ENCODE measurements at places on chromosomes 5 and 9.

GRCh38 chr5:72859127-72859526 is 42.7 kb downstream of the TNPO1 start:
- peaks cover 2% of the 10 kb centered on the region for H3K27me3 ChIP-seq
- no peak for DNase-seq
- H3K27ac ChIP-seq = no peak overlapping the region
- H3K36me3 ChIP-seq = peaks cover 55% of the 10 kb centered on the region
- no peak overlapping the region for H3K4me3 ChIP-seq
- peaks cover 32% of the 10 kb centered on the region for H3K4me1 ChIP-seq

DNA sequence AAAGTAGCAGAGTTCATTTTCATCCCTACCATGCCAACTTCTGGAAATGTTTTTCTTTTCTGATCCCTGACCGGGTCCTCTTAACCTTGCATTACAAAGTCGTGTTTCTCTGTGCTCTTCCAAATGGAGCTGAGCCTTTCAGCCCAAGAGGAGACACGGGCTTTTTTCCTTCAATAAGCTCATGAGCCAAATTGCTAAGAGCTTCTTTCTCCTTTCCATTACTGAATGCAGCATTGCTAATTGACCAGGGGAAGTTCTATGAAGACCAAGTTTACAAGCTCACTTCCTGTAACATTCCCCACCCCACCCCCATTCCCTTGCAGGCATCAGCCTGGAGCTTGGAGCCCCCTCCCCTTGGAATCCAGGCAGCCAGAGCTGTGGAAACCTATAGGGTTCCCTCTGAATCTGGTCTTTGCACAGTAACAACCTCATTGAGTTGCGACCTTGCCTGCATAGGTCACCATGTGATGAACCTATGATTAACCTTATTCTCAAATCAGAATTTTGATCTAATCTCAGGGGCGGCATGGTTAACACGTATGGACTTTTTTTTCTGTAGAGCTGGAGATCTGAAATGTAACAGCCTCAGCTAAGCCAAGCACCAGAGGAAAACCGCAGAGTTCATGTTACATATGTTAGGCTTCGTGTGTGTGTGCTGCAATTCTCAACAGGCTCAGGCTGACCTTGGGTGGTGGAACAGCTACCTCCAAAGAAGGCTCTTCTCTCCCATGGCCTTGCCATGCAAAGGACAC is 395.7 kb upstream of the ZNF462 start:
- peaks cover 5% of the 10 kb centered on the region for H3K36me3 ChIP-seq
- H3K4me3 ChIP-seq = no peak overlapping the region
- H3K27ac ChIP-seq = no peak overlapping the region
- DNase-seq = no peak
- no peaks in the 10 kb centered on the region for H3K4me1 ChIP-seq

GRCh38 chr9:37952731-37953130 is 48.8 kb upstream of the SLC25A51 start:
- H3K4me1 ChIP-seq = peaks cover 64% of the 10 kb centered on the region
- H3K36me3 ChIP-seq = peaks cover 47% of the 10 kb centered on the region
- peak; percentile 79 for DNase-seq
- H3K27ac ChIP-seq = peak overlapping the region; percentile 94

- H3K27me3 ChIP-seq = peaks cover 10% of the 10 kb centered on the region
- H3K4me3 ChIP-seq = no peak overlapping the region
- H3K4me1 ChIP-seq = no peaks in the 10 kb centered on the region
- DNase-seq = no peak
These were observed 3.3 kb upstream of the SH2D3C start for GRCh38 chr9:127781806-127782205.

- no peaks in the 10 kb centered on the region for H3K36me3 ChIP-seq
- H3K27ac ChIP-seq = no peak overlapping the region
- no peaks in the 10 kb centered on the region for H3K4me1 ChIP-seq
- H3K4me3 ChIP-seq = no peak overlapping the region
These were observed 138.4 kb upstream of the KIF2A start for GRCh38 chr5:62167561-62168057.

DNA sequence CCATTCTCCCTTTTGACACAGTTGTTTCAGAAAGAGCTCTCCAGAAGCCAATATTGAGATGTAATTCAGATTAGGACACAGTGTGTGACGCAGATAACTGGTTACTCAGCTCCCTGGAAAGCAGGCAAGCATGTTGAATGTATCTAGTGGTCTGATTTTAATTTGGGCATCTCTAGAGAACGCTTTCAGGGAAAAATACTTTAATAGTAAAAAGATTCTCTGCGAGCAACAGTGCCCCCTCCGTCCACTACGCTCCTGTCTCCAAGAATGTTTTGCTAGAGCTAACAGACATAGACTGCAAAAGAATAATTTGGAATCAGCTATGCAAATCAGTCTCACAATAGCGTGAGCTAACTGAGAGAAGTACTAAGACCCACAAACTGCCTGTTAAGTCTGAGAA is 23.3 kb downstream of the CFAP90 start:
- H3K4me1 ChIP-seq = no peaks in the 10 kb centered on the region
- no peak overlapping the region for H3K27ac ChIP-seq

GRCh38 chr5:124605541-124605940 is 140.9 kb downstream of the ZNF608 start:
- peaks cover 7% of the 10 kb centered on the region for H3K4me1 ChIP-seq
- DNase-seq = no peak
- H3K4me3 ChIP-seq = no peak overlapping the region
- no peak overlapping the region for H3K27ac ChIP-seq

DNA sequence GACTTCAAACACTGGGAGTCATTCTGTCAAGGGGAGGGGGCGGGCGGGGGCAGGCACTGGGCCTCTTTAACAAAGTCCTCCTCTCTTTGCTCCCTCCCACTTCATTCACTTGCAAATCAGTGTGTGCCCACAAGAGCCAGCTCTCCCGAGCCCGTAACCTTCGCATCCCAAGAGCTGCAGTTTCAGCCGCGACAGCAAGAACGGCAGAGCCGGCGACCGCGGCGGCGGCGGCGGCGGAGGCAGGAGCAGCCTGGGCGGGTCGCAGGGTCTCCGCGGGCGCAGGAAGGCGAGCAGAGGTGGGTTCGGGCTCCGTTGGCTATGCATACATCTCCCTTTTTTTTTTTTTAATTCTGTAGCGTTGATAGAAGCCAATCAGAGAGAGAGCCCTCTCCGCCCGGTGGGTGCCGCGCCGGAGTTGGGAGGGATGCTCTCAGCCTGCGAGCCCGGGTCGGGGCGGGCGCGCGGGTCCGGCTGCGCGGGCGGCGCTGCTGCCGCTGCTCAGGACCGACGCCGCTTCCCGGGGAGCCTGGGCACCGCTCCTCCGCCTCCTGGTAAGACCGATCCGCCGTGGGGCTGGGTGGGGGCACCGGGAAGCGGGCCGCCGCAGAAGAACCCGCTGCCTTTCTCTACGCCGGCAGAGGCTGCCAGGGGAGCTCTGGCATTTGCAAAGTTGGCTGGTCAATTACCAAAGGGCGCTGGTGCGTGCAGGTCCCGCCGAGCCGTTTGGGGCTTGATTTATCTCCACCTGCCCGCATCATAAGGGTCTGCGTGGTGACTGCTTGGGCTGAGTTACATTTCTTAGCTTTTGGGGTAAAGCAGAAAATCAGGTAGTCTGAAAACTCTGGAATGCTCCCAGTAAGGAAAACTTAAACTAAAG is at the start of gene CDH6:
Gene CDH6 (plus strand): TSS at position 96 of the 877 bp plus-strand sequence. CDS start 73,788 bp downstream, outside the sequence.
- H3K27me3 ChIP-seq = peaks cover 26% of the 10 kb centered on the region
- H3K4me1 ChIP-seq = peaks cover 36% of the 10 kb centered on the region
- peak within 1 kb of the TSS; percentile 83 for H3K4me3 ChIP-seq
- H3K36me3 ChIP-seq = no peaks in the 10 kb centered on the region
- DNase-seq = no peak
- no peak within 1 kb of the TSS for H3K27ac ChIP-seq

GRCh38 chr9:29999645-30000044 is 2384.8 kb upstream of the ACO1 start:
- no peaks in the 10 kb centered on the region for H3K36me3 ChIP-seq
- no peak overlapping the region for H3K4me3 ChIP-seq
- no peaks in the 10 kb centered on the region for H3K27me3 ChIP-seq
- no peak for DNase-seq

DNA sequence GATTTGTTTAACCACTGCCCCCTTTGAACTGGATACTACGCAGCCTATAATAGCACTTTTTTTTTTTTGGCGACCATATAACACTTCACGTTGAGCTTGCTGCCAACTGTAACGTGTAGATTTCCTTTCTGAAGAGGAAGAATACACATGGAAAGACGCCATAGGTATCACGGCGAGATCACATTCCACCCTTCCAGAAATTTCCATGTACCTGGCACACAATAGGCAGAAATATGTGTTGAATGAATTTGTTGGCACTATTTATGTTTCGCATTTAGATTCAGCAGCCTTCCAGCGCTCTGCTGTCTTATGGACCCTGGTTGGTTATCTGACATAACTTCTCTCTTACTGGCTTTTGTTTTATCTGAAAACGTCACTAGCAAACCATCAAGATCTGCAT is 250.3 kb downstream of the SLIT3 start:
- DNase-seq = no peak
- no peak overlapping the region for H3K27ac ChIP-seq
- H3K4me1 ChIP-seq = peaks cover 21% of the 10 kb centered on the region
- no peaks in the 10 kb centered on the region for H3K36me3 ChIP-seq
- no peaks in the 10 kb centered on the region for H3K27me3 ChIP-seq

DNA sequence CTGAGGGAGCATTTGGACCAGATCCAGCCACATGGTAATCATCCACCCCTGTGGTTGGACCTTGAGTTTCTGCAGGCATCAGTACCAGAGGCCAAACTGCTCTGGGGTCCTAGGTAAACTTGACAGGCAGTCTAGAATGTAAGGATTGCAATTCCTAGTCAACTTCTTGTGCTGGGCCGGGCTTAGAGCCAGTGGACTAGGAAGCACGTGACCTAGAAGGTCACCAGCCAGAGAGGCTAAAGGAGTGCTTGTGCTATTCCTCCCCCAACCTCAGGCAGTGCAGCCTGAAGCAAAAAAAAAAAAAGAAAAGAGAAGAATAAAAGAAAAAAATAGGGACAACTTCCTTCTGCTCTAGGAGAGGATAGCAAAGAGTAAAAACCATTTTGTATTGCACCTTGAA is 406.2 kb upstream of the FTMT start:
- no peaks in the 10 kb centered on the region for H3K4me1 ChIP-seq
- DNase-seq = no peak
- no peak overlapping the region for H3K4me3 ChIP-seq
- no peak overlapping the region for H3K27ac ChIP-seq
- H3K36me3 ChIP-seq = no peaks in the 10 kb centered on the region

DNA sequence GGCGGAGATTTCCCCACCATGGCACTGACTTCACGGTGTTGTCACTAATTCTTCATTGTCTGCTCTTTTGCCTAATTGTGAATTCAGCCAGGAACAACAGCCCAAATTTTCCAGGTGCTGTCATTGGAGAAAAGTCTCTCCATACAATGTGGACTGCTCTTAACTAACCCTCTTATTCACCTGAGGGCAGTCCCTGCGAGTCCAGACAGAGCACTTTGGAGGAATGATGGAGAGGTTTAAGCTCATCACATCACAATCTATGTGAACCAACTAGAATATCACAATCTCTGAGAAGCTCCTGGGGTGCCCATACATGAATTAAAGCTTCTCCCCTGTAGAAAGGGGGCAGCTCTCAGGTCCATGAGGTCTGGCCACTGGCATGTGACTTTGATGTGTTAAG is 56.4 kb downstream of the MTX3 start:
- no peak for DNase-seq
- H3K36me3 ChIP-seq = no peaks in the 10 kb centered on the region
- H3K27ac ChIP-seq = no peak overlapping the region
- peaks cover 13% of the 10 kb centered on the region for H3K27me3 ChIP-seq

DNA sequence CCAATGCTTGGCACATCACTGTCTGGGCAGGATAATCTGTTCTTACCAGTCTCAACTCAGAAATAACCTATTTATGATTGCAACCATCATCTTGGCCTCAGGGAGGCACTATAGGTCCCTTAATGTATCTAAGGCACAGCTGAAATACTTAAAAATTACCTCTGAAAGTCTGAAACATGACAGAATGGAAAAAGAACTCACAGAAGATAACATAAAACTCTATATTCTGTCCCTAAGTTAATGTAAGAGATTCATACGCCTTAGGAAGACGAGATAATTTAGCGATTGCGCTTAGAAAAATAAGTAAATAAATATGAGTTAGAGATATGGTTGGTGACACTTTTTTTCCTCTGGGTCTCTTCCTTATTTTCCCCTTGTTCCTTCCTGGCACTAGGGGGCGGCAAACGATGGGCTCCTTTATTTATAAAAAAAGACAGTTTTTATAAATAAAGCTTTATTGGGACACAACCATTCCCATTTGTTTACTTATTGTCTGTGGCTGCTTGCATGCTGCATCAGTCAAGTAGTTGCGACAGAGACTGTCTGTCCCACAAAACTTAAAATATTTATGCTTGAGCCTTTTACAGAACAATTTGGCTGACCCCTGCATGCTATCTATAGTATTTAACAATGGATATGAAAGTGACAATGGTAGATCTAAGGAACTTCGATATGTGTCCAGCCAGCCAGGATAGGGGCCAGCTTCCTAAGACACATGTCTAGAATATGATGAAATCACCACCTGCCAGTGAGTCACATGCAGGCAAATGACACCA is 79.6 kb downstream of the PDE4D start:
- H3K4me3 ChIP-seq = no peak overlapping the region
- no peak overlapping the region for H3K27ac ChIP-seq
- peak; percentile 58 for DNase-seq
- H3K36me3 ChIP-seq = no peaks in the 10 kb centered on the region
- peaks cover 14% of the 10 kb centered on the region for H3K27me3 ChIP-seq
- peaks cover 13% of the 10 kb centered on the region for H3K4me1 ChIP-seq

GRCh38 chr5:172426086-172426485 is 28.2 kb downstream of the SH3PXD2B start:
- no peak for DNase-seq
- H3K27ac ChIP-seq = no peak overlapping the region
- H3K36me3 ChIP-seq = no peaks in the 10 kb centered on the region
- peaks cover 3% of the 10 kb centered on the region for H3K27me3 ChIP-seq
- H3K4me1 ChIP-seq = peaks cover 41% of the 10 kb centered on the region

GRCh38 chr5:177311392-177311722 is 341 bp downstream of the MXD3 start:
- no peak for DNase-seq
- H3K4me1 ChIP-seq = peaks cover 30% of the 10 kb centered on the region
- peaks cover 13% of the 10 kb centered on the region for H3K36me3 ChIP-seq
- H3K27ac ChIP-seq = peak overlapping the region; percentile 85
- H3K4me3 ChIP-seq = peak overlapping the region; percentile 90

DNA sequence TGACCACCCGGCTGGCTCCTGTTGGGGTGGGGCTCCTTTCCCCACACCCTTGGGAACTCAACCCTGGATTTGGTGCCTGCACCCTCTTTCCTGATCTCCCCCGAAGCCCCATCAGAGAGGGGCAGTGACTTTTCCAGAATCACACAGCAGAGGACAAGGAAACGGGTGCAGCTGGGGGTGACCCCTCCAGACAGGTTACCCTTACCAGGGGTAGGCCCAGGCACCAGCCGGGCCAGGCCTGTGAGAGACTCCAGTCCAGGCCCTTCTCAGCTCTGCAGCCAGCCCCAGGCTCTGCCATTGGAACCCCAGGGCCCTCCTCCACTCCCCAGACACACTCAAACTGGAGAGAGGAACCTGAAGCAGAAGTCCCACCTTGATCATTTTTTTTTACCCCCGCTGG is 19.0 kb upstream of the PHYHD1 start:
- H3K27me3 ChIP-seq = peaks cover 3% of the 10 kb centered on the region
- no peak overlapping the region for H3K4me3 ChIP-seq
- H3K36me3 ChIP-seq = peaks cover 13% of the 10 kb centered on the region
- no peak overlapping the region for H3K27ac ChIP-seq
- no peak for DNase-seq
- H3K4me1 ChIP-seq = peaks cover 30% of the 10 kb centered on the region

All from HFFc6 (cell line).